D721Med (cell line): ENCODE measurements at places on chromosomes 7 and 10.
A peak's percentile ranks its signal among the peaks of the same experiment; 100 is the strongest.

- DNase-seq, result no peak
Measured at GRCh38 chr10:69290993-69291392, 12.7 kb downstream of the HK1 start.

GRCh38 chr10:45514291-45515270, 140.6 kb downstream of the ALOX5 start:
- no peak for DNase-seq

- no peak for DNase-seq
Measured at GRCh38 chr10:96587264-96588059, 650 bp upstream of the TM9SF3 start.

DNA sequence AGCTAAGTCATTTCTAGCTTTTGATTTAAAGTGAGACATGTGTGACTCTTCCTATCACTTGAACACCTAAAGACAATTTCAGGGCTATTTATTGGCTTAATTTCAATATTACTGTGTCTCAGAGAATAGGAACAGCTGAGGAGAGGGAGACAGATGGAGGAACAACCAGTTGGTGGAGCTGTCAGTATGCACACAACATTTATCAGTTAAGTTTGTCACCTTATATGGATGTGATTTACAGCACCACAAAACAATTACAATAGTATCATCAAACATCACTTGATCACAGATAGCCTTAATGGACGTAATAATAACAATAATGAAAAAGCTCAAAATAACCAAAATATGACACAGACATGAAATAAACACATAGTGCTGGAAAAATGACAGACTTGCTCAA, 129.6 kb downstream of the NPSR1 start:
- no peak for DNase-seq

GRCh38 chr7:29248713-29249382, 54.3 kb downstream of the CHN2 start:
- DNase-seq, result no peak

GRCh38 chr7:23419160-23419559, 51.1 kb downstream of the IGF2BP3 start:
- DNase-seq, result no peak

- DNase-seq, result no peak
Measured at GRCh38 chr10:102384053-102384452, 11.5 kb upstream of the NFKB2 start.

DNA sequence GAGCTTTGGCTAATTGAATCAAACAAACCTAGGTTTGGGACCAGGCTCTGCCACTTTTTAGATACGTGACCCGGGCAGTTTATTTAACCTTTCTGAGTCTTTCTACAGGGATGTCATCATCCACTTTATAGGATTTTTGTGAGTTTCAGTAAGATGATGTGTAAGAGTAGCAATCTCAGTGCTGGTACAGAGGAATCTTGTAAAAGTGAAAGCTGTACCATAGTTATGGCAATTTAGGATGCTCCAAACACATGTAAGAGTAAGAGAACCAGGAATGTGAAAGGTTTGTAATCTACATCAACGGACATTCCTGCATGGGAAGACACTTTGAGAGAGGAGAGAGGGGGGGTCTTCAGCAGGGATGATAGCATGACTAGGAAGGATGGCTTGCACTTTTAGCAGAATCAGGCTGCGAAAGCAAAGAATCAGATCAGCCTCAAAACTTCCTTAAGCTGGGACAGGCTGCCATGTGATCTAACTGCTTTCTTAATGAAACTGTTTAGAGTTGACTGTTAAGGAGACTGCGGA, 968 bp downstream of the NOLC1 start:
- no peak for DNase-seq

GRCh38 chr7:105876964-105877601, 684 bp upstream of the ATXN7L1 start:
- no peak for DNase-seq

GRCh38 chr10:98720551-98720950, 273.8 kb upstream of the HPS1 start:
- DNase-seq, result no peak

GRCh38 chr10:100930368-100930767, 17.6 kb downstream of the SLF2 start:
- DNase-seq, result no peak

GRCh38 chr10:114363745-114364454, 40.4 kb downstream of the AFAP1L2 start:
- DNase-seq, result no peak

GRCh38 chr7:12317675-12318074, 86.0 kb downstream of the VWDE start:
- no peak for DNase-seq

DNA sequence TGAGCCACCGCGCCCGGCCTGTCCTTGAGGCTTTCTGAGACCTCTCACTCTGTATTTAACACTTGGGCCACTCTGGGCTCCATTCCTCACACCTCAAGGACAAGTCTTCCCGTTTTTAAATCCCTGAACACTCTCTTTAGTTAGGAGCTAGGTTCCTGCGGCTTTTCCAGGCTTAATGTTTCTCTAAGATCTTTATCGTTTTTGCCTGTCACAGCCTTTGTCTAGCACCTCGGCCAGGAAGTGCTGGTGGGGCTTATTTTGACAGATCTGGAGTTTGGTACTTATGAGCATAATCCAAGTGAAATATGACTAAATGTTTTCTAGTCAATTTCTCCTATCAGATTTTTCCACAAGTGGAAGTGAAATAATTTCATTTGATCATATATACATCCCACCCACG, 186.6 kb downstream of the DPY19L1 start:
- no peak for DNase-seq

GRCh38 chr7:18257711-18258110, 230.1 kb upstream of the PRPS1L1 start:
- no peak for DNase-seq

- no peak for DNase-seq
Measured at GRCh38 chr7:133255486-133255885, 2.6 kb downstream of the EXOC4 start.

GRCh38 chr7:70098133-70098561, 499.9 kb downstream of the AUTS2 start:
- DNase-seq, result no peak

- DNase-seq, result no peak
Measured at GRCh38 chr7:107933386-107934013, 42.5 kb downstream of the DLD start.

DNA sequence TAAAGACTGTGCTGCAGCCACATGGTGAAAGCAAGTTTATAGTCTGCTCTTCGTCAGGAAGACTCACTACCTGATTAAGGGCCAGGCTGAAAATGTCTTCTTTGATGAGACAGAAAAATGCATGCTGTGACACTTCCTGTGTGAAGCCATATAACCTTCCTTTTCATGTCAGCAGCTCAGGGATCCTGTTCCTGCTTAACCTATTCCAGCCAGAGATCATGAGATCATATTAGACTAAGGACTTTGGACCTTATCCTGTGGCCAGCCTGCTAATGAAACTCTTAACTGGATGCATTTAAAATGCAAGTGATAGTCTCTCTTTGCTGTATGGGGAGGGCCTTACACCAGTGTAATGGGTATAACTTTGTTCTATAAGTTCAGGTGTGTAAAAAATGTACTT, 165.2 kb downstream of the PTEN start:
- no peak for DNase-seq

- no peak for DNase-seq
Measured at GRCh38 chr10:8023851-8024250, 30.6 kb upstream of the GATA3 start.

GRCh38 chr10:132176623-132177500, 9.9 kb upstream of the DPYSL4 start:
- no peak for DNase-seq

GRCh38 chr10:10644676-10645385, 372.8 kb upstream of the CELF2 start:
- DNase-seq, result no peak

GRCh38 chr10:6347391-6347951, 144.7 kb downstream of the PFKFB3 start:
- DNase-seq, result no peak

DNA sequence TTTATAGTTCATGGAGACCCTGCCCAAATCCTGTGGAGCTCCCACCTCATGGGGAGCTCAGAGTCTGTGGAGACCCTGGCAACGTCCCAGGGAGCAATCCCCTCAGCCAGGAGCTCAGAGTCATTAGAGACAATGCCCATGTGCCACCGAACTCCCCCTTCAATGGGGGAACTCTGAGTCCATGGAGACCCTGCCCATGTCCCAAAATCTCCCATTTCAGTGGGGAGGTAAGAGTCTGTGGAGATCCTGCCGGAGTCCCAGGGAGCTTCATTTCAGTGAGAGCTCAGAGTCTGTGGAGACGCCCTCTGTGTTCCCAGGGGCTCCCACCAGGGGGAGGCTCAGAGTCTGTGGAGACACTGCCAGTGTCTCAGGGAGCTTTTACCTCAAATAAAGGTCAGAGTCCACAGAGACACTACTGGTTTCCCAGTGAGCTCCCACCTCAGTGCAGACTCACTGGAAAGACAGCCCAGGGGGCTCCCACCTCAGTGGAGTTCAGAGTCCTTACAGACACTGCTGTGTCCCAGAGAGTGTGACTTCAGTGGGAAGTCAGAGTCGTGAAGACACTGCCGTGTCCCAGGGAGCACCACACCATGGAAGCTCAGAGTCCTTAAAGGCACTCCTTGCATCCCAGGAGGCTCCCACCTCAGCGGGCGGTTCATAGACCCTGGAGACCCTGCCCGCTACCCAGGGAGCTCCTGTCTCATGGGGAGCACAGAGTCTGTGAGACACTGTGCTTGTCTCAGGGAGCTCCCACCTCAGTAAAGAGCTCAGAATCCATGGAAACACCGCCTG, 5.0 kb downstream of the MYO1G start:
- DNase-seq, result no peak

DNA sequence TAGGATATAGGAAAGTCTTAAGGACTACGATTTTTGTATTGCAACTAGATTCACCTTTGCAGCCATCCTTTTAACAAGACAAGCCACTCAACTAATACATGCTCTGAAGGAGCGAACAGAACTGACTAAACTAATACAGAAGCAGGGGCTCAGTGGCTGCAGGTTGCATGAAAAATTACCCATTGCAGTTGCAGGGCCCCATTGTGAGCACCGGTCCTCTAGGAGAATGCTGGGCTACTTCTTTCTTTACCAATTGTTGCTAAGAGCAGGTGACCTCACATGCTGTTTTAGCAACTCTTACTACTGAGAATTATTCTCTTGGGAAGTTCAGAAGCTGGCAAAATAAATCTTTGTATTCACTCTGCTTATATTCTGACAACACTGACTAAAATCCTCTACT, 64.0 kb upstream of the ANKRD1 start:
- DNase-seq, result no peak

GRCh38 chr7:12764458-12764891, 77.0 kb downstream of the ARL4A start:
- no peak for DNase-seq

DNA sequence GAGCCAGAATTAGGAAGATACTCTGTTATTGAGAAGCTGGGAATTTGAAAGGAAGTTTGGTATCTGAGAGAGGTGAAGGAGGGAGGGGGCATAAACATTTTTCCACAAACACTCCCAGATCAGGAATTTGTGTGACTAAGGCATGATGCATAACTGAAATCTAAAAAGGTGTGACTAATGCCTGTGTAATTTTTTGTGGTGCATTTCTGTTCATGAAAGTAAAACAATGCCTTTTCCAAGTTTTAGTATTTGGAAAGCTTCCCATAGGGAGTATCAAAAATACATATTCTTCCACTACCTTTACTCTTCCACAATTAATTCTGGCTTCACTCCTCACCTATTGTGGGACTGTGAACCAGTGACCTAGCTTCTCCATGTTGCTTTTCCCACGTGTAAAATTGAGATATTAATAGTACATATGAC, 56.4 kb upstream of the CAV2 start:
- no peak for DNase-seq

- no peak for DNase-seq
Measured at GRCh38 chr10:15775513-15775912, 55.8 kb upstream of the ITGA8 start.

DNA sequence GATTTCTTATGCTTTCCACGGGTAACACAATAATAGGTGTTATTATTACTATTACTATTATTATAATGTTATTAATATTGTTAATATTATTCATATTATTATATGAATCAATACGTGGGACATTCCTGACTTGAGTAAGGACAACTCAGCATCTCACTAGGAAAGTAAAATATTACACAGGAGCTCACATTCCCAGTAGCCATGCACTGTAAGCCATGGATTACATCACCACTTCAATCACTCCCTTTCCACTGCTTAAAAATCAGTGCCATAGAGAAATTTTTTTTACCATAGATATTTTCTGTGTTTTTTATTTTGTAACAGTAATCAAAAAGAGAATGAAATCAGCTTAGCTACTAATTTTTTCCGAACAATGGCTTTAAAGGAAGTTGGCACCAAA, 68.5 kb upstream of the DGKI start:
- no peak for DNase-seq

GRCh38 chr10:84195044-84195830, 900 bp downstream of the CDHR1 start:
- no peak for DNase-seq

DNA sequence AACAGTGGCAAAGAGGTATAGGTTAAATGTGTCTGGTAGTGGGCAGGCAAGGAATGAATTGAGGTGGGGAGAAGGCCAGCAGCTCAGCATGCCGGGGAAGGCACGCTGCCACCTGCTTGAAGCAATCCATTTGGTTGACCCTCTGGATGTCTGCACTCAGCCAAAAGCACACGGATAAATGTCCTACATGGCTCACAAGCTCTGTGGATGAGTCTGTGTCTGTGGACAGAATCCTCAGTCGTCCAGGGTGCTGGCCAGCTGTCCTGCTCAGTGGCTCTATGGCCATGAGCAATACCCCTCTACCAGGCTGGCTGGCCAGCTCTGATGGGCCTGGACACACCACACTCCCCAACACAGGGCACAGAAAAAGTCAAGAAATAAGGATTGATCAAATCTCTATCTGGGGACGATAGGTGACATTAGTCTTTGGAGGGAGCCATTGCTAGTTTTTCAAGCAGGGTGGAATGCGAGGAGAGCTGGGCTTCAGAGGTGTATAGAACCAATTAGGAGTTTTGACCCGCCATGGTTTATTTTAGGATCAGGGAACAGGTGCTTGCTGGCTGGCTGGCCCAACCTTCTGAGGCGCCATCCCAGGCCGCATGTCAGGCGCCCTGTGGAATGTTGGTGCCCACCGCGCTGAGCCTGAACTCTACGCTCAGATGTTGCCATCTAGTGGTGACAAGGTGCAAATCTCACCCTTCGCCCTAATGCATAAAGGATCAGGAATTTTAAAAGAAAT, 493.4 kb downstream of the TNS3 start:
- peak; percentile 29 for DNase-seq

- no peak for DNase-seq
Measured at GRCh38 chr10:75127471-75127870, 16.0 kb downstream of the SAMD8 start.
